ENCODE measurements at places on chromosomes 11 and 22.

GRCh38 chr11:63537293-63538101 lies 889 bp downstream of the PLAAT4 start:
- peak; percentile 93 for DNase-seq

DNA sequence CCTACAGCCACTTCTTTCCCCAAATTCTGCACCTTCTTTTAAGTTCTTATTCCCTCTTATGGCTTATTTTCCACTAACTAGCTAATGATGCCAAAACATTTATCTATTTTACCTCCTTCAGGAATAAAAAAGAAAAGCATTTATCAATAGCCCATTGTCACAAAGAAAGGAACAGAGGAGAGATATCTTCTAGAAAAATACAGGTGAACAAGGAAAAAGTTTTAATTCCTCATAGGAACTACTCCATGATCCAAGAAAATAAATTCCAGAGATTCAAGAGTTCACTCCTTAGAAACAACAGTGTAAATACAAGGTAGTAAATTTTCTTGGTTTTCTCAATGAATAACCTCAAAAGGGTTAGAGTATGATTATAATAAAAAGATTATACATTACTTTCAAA lies 52.6 kb upstream of the TOP3B start:
- DNase-seq = no peak

DNA sequence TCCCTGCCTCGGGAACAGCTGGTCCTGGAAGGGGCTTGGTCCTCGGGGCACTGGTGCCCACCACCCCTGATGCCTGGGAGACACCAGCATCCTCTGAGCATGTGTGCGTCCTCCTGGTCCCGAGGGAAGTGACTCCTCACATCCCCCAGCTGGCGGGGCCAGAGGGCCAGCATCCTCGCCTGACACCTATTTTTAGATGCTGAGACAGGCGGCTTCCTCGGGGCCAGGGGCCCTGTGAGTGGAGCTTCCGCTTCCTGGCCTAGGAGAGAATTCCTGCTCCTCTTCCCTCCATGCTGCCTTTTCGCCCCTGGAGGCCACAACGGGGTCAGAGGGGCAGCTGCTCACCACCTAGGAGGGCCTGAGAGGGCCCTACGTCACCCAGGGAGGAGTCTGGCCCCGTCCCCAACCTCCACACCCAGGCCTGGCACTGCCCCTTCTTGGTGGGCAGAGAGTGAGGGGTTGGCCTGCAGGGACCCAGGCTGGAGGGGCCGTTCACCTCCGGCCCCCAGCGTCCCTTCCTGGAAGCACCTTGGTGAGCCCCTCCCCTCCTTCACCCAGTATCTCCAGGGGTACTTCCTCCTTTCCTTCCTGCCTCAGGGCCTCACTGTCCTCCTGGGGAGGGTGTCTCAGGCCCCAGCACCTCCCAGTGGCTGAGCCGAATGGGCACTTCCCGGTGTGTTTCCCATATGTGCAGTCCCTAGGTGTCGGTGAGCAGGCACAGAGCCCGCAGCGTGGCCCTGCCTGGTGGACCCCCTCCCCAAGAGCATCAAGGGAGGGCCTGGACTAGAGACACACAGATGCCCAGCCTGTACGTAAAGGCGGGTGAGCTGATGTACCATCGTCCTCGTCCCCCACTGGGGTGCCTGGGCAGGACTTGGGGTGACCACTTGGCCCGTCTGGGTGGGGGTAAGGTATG lies 6.1 kb downstream of the CD81 start:
- DNase-seq = no peak

- DNase-seq = no peak
Observed at GRCh38 chr11:22795914-22796313, 33.7 kb downstream of the SVIP start.

GRCh38 chr11:18204220-18204619 lies 31.6 kb downstream of the MRGPRX4 start:
- DNase-seq = no peak

DNA sequence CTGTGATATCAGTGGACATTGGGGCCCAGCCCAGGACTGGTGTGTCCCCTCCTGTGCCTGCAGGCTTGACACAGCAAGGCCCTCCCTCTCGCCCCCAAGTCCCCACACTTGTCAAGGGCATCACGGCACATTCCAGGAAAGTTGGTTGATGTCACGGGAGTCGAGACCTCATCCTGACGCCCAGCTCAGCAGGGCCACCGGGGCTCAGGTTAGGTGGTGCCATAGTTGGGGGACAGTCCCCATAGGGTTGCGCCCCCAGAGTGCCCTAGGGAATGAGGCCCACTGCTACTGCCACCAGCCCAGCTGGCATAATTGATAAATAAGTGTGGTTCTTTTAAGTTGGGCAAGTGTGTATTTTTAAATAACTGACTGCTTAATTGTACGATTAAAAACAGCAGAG lies 28.3 kb upstream of the GRAMD4 start:
- DNase-seq = no peak

GRCh38 chr11:62713343-62713742 lies 5.9 kb downstream of the GNG3 start:
- DNase-seq = no peak

DNA sequence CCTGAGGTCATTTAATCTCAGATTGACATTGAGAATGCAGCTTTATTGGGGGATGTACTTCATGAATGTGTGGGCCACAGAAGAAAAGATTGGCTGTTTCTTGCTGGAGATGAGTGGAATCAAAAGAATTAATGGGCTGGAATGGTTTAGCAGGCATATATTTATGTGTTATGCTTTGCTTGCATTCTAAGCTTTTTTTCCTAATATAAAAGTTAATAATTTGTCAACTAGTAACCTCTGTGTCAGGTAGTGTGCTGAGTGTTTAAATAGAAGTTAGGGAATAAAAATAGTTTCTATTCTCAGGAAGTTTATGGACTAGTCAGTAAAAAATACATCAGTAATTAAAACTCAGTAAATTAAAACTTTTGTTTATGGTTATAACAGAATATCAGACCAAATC lies 67.4 kb upstream of the PRODH start:
- DNase-seq = no peak

DNA sequence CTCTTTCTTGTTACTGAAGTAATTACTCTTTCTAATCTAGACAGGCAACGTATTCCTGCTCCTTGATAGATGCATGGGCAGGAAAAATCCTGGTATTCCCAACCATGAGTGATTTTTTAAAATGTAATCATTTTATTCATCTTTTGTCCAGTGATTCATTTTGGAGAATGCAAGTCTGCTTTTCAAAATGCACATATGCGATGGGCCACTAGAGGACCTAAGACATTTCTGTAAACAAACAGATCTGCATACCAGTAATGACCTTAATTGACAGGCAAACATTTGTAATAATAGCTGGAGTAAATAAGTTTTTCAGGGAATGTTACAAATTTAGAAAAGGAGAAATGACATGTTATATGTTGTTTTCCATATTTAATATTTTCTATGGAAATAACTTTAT lies 1167.6 kb downstream of the JRKL start:
- DNase-seq = no peak

DNA sequence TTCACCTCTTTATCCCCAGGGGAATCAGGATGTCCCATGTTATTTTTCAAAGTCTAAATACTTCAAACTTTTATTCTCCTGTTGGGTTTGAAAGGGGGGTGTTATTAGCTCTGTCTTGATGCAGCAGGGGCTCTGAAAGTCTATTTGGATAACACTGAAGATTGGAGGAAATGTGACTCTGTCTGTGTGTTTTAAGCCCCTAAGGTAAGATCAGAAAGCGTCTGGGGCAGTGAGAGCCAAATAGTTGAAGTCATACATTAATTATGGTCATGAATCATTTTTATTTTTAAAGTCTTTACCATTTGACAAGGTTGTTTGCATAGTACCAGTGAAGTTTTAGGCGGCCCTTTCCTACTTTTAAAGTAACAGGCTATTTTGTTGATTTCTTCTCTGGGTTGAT lies 139.0 kb downstream of the UVRAG start:
- DNase-seq = no peak

DNA sequence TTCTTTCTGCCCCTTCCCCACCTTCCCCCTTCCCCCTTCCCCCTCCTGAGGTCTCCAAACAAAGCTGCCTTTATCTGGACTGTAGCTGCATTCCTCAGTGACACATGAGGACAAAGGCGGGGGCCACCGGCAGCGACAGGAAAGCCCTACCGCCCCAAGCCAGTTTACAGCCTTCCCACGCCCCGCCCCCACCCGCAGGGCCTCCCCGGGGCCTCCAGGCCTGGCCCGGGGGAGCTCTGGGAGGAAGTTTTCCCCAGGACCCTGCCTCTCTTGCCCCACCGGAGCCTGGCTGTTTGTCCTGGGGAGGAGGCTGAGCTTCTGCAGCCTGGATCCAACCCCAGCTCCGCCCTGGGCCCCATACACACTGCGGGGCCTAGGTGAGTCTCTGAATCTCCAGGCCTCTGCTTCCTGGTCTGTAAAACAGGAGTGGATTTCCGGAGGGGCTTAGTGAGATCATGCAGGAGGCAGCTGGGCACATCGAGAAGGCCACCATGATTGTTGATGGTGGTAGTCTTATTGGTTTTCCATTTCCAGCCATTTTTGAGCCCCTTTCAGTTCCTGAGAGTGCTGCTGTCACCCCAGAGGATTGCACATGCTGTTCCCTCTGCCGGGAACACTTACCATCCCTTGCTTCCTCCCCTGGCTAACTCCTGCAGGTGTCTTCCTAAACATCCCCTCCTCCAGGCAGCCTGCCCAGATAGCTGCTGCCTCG lies 130.7 kb downstream of the MN1 start:
- no peak for DNase-seq

DNA sequence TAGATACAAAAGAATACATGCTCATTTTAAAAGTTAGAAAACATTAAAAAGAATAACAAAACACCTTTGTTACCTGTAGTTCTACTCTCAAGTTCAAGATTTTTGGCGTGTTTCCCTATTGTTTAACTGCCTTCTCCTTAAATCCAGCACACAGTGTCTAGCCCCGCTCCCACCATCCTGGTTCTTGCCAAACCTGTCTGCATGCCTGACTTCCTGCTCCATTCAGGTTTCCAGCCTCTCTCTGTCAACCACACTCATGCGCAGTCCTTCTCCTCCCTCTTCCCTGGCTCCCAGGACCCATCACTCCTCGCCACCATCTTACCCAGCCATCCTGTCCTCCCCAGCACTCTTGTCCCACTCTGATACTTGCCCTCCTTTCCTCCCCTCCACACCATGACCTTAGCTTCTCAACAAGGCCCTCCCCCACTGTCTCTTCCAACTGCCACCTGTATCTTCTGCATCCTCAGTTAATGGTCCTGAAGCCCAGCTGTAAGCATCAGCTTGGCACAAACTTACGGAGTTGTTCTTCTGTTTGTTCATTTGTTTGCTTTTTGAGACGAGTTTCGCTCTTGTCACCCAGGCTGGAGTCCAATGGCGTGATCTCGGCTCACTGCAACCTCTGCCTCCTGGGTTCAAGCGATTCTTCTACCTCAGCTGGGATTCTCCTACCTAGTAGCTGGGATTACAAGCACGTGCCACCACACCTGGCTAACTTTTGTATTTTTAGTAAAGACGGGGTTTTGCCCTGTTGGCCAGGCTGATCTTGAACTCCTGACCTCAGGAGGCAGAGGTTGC lies 7.5 kb upstream of the MYH9 start:
- DNase-seq = no peak

- no peak for DNase-seq
Observed at GRCh38 chr11:11916981-11917399, 75.2 kb downstream of the USP47 start.

DNA sequence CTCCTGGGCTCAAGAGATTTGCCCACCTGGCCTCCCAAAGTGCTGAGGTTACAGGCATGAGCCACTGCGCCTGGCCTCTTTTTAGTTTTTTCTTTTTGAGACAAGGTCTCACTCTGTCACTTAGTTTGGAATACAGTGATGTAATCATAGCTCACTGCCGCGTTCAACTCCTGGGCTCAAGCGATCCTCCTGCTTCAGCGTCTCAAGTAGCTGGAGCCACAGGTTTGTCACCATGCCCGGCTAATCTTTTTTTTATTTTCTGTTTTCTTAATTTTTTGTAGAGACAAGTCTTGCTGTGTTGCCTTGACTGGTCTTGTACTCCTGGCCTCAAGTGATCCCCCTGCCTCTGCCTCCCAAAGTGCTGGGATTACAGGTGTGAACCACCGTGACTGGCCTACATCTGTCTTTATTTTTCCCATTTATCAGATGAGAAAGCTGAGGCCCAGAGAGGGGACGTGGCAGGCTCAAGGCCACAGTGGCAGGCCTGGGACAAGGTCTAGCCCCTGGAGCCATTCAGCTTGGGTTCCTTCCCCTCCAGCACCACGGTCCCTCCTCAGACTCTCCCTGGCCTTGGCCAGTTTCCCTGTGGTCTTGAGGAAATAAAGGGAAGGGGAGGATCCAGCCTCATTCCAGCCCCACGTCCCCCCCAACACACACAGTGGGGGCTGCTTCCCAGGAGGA lies 2.8 kb upstream of the KDELR3 start:
- no peak for DNase-seq

GRCh38 chr22:37931893-37932389 lies 21.5 kb downstream of the C22orf23 start:
- no peak for DNase-seq

- DNase-seq = peak; percentile 66
Observed at GRCh38 chr11:71420455-71421241, 27.5 kb downstream of the DHCR7 start.

DNA sequence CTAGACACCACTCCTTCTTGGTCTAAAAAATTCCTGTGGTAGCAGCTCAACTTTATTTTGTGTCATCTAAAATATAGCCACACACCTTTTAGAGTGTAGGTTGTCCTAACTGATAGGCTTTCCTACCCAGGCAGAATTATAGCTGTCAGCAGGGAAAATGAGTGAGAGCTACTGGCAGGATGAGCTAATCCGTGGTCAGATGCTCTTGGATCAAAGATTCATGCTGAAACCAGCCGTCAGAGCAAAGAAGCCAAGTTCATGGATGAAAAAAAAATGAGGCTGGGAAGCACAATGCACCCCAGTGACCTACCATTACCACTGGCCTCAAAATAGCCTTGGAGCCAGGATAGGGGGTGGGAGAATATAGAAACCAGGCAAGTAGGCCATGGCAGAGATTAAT lies 113.1 kb upstream of the BLID start:
- no peak for DNase-seq

GRCh38 chr11:66951927-66952337 lies 6.3 kb downstream of the PC start:
- peak; percentile 62 for DNase-seq

DNA sequence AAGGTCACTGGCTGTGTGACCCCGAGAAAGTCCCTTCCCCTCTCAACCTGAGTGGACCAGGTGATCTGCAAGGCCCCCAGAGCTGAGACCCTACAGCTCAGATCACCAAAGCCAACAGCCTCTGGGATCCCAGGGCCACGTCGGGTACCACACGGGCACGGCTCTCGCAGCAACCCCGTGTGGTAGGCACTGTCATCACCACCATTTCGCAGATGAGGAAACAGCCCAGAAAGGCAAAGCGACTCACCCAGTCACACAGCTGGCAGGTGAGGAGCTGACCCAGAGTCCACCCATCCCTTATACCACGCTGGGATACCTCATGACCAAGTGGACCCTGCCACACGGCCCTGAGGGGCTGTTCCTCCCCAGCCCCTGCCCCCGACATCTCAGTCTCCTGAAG lies 2.8 kb downstream of the ATP5MGL start:
- no peak for DNase-seq

GRCh38 chr11:70628855-70629844 lies 230.8 kb downstream of the CTTN start:
- DNase-seq = no peak

GRCh38 chr11:9776203-9776602 lies 112.3 kb downstream of the SWAP70 start:
- no peak for DNase-seq
